ENCODE measurements at places on chromosomes 4 and X.

DNA sequence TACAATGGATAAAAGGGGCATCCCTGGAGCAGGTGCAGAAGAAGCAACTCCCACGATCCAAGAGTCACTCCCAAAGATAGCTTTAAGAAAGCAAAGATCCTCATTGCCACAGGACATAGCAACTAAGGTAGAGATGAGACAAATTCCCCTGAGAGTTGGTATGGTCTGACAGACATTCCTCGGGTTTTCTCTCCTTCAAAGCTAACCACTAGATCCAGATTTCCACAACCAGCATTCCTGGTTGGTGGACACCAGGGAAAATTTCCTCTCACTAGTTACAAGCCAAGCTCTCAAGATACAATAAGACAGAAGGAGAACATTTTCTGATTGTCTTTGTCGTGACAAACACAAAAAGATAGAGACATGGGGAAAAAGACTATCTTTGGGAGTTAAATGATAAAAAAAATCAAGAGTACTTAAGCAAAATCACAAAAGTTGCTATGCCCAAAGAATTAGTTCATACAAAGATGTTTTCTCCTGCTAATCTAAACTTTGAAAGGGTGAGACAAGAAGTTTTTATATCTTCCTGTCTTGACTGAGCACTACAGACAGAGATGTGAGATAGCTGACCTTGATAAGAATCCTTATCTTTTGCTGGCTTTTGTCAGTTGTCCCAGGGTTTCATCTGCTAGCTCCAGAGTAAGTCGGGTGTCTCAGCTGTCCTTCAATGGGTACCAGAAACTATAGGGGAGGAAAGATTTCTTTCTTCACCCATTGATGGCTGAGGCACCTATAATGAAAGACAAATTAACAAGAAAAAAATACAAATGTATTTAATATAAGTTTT lies 200.5 kb downstream of the CENPC start:
- DNase-seq: no peak

GRCh38 chrX:22424122-22424915 lies 151.6 kb downstream of the CBLL2 start:
- no peak for DNase-seq

DNA sequence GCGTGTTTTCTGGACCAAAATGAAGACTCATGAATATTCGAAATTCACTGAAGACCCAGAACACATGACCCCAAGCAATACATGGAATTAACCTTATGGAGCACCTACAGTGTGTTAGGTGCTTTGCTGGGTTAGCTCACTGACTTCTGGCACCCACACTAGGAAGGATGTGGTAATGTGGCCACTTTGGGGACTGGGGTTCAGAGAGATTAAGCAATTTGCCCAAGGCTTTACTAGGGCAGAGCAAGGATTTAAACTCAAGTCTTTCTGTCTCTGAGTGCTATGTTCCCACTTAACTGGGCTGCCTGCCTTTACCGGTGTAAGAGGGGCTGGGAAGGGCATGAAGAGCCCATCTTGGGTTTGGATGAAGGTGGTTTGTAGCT lies 162.0 kb upstream of the ATP6AP2 start:
- no peak for DNase-seq

GRCh38 chrX:21958916-21959315 lies 18.4 kb downstream of the SMS start:
- no peak for DNase-seq

- DNase-seq: no peak
Measured at GRCh38 chrX:110851780-110852179, 56.2 kb upstream of the CHRDL1 start.

- no peak for DNase-seq
Measured at GRCh38 chrX:15321447-15321846, 6.0 kb upstream of the ASB11 start.

- no peak for DNase-seq
Measured at GRCh38 chrX:17397074-17397473, 22.1 kb downstream of the NHS start.

- no peak for DNase-seq
Measured at GRCh38 chr4:176780995-176781738, 11.6 kb downstream of the VEGFC start.

DNA sequence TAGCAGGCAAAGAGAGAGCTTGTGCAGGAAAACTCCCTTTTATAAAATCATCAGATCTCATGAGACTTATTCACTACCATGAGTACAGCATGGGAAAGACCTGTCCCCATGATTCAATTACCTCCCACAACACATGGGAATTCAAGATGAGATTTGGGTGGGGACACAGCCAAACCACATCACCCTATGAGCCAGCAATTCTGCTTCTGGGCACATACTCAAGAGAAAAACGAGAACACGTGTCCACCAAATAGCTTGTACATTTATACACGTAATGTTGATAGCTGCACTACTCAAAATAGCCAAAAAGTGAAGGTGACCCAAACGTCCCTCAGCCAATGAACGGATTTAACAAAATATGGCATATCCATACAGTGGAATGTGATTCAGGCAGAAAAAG lies 94.5 kb upstream of the DHRSX start:
- no peak for DNase-seq

DNA sequence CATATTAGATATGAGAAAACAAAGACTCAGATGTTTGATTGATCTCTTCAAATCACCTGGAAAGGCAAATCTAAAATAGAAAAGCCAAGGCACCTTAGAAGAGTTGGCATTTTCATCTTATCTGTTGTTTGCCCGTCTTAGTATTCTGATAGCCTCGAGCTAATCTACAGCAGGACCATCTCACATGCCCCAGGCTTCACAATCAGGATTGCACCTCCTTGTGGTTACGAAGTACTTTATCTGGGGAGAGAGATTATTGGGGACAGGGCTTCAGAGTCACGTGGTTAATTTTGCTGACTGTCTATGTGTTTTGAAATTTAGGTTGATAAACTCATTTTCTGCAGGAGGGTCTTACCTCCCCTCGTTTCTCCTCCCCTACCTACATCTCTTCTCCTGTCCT lies 313.1 kb upstream of the ANXA10 start:
- no peak for DNase-seq

DNA sequence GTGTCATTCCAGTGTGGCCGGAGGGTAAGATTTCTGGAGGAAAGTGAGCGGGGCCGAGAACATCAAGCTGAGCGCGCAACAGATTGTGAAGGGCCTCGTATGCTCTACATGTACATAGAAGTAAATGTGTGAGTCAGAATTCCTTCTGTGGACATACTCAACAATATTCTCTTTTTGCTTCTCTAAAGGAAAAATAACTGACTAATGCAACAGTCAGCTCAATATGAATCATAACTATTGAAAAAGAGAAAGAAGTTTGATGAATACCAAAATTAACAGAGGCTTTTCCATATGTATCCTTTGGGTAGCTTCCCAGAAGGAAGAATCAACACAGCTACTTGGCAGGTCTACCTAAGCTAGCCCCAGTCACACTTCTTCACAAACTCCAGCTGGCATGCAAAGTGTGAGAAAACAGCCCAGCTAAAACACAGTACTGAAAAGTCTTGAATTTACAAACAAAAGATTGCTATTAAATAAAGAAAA lies 87.5 kb upstream of the ZFP42 start:
- DNase-seq: no peak

DNA sequence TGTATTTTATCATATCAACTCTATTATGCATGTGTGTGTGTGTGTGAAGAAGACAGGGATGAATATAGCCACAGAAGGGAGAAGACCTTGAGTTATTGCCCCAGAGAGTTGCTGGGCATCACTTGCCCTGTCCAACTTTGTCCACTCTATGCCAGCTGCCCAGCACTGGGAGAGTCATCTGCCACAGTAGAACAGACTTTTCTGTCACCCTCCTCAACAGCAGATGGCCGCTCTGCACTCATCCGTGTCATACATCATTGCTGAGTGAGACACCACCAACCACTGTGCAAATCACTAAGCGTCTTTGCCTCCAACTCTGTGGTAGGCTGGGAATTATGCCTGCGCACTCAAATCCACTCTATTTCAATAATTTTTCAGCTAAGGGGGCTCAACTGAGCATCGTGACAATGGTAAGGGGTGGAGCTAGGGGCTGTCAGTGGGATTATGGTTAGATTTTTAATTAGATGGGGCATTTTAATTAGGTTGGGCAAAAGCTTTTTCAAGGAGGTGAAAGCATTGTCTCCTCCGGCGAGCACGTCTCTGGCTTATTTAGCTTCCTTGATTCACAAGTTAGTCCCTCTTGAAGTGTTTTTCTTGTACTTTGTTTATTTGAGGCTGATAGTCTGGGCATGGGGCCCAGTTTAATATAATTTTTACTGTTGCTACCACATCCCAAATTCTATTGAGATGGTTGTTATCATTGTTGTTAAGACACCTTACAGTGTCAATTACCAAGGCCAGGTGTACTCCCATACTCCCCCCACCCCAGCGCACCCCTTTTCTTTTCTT lies 100.1 kb upstream of the KLF3 start:
- DNase-seq: no peak

GRCh38 chr4:166065324-166065723 lies 192.3 kb downstream of the TLL1 start:
- DNase-seq: no peak

DNA sequence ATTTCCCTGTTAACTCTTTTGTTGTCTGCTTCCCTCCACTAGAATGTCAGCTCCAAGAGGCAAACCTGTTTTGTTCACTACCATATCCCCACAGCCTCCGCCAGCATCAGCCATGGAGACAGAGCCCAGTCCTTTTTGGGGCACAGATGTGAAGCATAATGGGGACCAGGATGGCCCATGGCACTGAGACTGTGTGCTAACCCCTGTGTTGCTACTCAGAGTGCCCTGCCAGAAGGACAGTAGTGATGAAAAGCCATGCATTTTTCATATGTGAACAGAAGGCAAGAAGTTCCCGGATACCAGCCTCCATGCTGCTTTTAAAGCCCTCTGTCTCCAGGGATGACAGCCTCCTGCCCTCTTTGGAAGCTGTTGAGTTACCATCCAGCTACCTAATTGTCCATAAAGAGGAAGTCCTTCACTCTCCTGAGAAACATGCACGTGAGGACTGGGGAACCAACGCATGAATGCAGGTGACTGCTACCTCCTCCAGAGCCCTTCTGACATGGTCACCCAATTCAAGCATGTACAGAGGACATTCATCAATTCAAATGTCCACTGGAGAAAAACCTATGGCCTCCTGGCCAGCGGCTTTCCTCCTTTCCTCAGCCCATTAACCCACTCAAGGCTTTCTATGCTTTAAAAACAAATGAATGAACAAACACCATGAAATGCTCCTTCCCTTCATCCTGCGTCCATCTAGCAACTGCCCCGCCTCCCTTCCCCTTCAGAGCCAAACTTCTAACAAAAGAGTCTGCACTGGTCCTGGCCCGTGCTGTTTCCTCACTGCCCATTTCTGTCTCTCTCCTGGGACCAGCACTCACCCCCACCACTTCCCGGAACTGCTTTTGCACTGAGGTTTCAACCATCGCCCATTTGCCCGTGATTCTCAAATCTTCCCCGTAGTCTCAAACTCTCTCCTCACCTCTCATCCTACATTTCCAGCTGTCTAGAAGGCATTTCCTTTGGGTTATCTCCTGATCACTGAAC lies 18.0 kb downstream of the PNMA6F start:
- DNase-seq: no peak

DNA sequence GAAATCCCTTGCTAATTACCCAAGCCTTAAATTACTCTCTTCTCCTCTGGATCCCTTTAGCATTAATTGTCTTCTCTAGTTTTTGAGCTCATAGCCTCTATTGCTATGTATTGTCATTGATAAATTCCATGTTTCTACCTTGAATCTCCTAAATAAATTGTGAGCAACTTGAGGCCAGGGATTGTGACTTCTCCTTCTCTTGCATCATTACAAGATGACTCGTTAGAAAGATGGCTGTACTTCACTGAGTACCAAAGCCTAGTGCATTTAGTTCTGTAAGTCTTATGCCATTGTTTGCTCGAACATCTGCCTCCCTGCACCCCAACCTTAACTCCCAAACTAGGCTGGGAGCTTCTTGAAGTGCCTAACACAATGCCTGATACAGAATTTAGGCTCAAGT lies 15.3 kb downstream of the VSIG4 start:
- DNase-seq: no peak

All from cerebellar nuclear complex (tissue), 1 donor.